ENCODE measurements at places on chromosomes 5 and 9. TPM values are rescaled to one million over a fixed set of nuclear protein-coding genes. Genes with fewer than 3 reads are reported as not detected.

VLDLR gene
- total RNA-seq = 26.5 TPM

WDR38 gene
- total RNA-seq = not detected

TMEM232 gene
- 0.79 TPM for total RNA-seq

LURAP1L gene
- total RNA-seq = 25.4 TPM

FBN2 gene
- total RNA-seq = 146 TPM

LOX gene
- 1,031 TPM for total RNA-seq

RPL12 gene
- 754 TPM for total RNA-seq

IFNA13 gene
- not detected for total RNA-seq

TXNDC8 gene
- not detected for total RNA-seq

INSYN2B gene
- 2.1 TPM for total RNA-seq

TSLP gene
- 3.2 TPM for total RNA-seq

FOXI1 gene
- not detected for total RNA-seq

CDK7 gene
- total RNA-seq = 55.9 TPM

TAF11L10 gene
- total RNA-seq = not detected

MED27 gene
- 15.2 TPM for total RNA-seq

CYLC2 gene
- total RNA-seq = not detected

PTGDS gene
- total RNA-seq = 11.1 TPM

HK3 gene
- not detected for total RNA-seq

ERMP1 gene
- total RNA-seq = 31.9 TPM

ENHO gene
- 0.13 TPM for total RNA-seq

ECM2 gene
- 7.0 TPM for total RNA-seq

FOXD4L6 gene
- total RNA-seq = 0.17 TPM

DBH gene
- not detected for total RNA-seq

HSPA4 gene
- 109 TPM for total RNA-seq

NSG2 gene
- not detected for total RNA-seq

CDC25C gene
- total RNA-seq = 0.69 TPM

C5orf46 gene
- 12.3 TPM for total RNA-seq
